ENCODE measurements at places on chromosomes 1 and 21. TPM values are rescaled to one million over a fixed set of nuclear protein-coding genes. Genes with fewer than 3 reads are reported as not detected.

ERICH3 gene
- not detected for polyA plus RNA-seq

PODN gene
- 8.3 TPM for polyA plus RNA-seq

MYOG gene
- polyA plus RNA-seq: not detected

CFAP107 gene
- polyA plus RNA-seq: not detected

LRRC38 gene
- polyA plus RNA-seq: not detected

IGSF3 gene
- polyA plus RNA-seq: 1.7 TPM

PRAMEF13 gene
- polyA plus RNA-seq: not detected

OR2T2 gene
- polyA plus RNA-seq: not detected

F5 gene
- 0.53 TPM for polyA plus RNA-seq

OLIG1 gene
- polyA plus RNA-seq: not detected

RIPK4 gene
- 29.2 TPM for polyA plus RNA-seq

C1orf74 gene
- 1.3 TPM for polyA plus RNA-seq

TMCO2 gene
- not detected for polyA plus RNA-seq

SPRR2G gene
- 0.75 TPM for polyA plus RNA-seq

DNAI4 gene
- 0.44 TPM for polyA plus RNA-seq

NECTIN4 gene
- 14.2 TPM for polyA plus RNA-seq

AADACL3 gene
- polyA plus RNA-seq: not detected

ZBTB8A gene
- 2.1 TPM for polyA plus RNA-seq

SHISA4 gene
- 14.1 TPM for polyA plus RNA-seq
